ENCODE measurements at places on chromosomes 1 and 21.

DNA sequence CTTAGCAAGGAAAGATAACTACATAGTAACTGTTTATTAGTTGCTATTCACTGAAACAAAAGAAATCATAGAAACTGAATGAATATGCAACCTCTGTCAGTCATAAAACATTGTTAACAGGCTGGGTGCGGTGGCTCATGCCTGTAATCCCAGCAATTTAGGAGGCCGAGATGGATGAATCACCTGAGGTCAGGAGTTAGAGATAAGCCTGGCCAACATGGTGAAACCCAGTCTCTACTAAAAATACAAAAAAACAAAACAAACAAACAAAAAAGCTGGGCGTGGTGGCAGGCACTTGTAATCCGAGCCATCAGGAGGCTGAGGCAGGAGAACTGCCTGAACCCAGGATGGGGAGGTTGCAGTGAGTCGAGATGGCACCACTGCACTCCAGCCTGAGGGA is 44.1 kb downstream of the CRB1 start:
- DNase-seq, result no peak

DNA sequence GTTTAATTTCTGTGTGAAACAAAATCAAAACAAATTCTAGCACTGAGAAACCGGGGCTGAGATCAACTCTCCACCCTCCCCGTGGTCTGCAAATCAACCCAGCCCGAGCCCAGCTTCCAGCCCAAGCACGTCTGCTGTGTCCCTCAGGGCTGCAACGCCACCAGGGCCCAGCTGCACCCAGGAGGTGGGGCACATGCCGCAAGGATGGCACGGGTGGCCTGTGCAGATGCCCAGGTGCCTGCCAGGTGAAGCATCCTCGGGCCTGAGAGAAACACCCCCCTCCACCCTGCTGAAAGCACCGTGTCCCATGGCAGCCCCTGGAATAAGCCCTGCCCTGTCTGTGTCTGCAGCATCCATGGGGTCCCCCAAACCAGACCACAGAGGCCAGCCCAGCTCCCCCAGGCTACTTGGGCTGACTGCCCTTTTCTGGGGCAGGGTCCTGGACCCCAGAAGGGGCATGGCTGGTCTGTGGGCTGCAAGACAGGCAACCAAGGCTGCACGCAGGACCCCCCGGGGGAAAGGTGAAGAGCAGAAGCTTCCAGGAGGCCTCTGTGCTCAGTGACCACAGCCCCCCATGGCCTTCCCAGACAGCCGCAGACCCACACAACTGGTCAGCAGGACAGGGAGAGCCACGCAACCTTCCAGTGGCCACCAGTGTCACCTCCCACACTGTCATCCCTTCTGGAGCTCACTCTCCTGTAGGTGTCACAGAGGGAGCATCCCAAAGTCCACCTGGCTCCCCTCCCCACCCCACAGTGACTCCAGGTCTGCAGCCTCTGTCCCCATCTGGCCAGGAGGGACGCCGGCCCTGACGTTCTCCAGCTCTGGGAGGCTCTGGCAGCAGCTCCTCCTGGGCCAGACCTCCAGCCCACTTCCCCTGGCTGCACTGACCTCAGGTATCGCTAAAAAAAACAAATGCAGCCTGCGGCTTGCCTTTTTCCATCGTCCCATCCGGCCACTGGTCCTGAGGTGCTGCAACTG is 7.7 kb downstream of the WNT9A start:
- no peak for DNase-seq

DNA sequence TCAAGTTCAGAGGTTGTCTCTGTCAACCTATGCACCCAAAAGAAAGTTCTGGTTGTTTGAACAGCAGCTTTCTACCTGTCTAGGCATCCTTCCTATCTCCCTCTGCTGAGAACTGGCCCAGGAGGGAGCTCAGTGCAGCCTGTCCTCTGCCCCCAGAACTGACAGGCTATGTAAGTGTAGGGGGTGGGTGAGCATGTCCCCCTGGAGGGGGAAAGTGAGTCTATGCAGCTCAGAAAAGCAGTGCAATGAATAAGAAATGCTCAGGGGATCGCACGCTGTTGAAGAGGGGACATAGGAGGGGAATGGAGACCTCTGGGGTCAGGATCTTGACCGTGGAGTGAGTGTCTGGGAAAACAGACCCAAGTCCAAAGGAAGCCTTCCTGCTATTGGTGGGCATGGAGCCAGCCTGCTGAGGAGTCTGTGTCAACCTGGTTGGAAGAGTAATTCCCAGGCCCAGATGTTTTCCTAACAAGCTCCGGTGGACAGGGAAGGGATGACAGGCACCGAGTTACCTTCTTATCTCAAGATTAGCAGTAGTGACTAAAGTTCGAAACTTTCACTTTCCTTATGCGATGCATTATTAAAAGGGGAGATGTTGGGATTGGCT is 26.1 kb upstream of the FHAD1 start:
- no peak for DNase-seq

- DNase-seq, result no peak
Observed at GRCh38 chr1:102434421-102434820, 437.7 kb upstream of the OLFM3 start.

DNA sequence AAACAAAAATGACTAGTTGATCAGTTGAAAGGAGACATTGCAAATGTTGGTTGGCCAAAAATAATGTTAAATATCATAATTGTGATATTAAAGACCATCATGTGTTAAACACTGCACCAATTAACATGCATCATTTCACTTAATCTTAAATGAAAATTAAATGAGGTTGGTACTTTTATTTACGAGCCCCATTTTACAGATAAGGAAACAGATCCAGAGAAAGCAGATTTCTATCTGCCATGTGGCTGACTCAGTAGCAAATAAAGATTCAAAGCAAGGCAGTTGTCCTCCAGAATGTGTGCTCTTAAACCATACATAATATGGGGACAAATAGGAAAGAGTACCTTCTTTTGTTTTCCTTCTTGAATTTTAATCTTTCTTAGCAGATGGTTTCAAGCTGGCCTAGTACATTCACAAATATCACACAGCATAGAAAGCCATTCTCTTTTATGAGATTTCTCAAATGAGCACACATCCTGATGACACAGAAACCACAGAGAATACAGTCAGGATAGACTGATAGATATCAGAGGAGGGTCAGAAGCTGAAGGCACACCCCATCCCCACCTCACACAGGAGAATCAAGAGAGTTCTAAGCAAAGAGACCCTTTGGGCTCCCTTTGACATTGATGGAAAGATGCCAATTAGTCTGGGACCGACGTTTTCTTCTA is 647.9 kb upstream of the CAMK1G start:
- no peak for DNase-seq

DNA sequence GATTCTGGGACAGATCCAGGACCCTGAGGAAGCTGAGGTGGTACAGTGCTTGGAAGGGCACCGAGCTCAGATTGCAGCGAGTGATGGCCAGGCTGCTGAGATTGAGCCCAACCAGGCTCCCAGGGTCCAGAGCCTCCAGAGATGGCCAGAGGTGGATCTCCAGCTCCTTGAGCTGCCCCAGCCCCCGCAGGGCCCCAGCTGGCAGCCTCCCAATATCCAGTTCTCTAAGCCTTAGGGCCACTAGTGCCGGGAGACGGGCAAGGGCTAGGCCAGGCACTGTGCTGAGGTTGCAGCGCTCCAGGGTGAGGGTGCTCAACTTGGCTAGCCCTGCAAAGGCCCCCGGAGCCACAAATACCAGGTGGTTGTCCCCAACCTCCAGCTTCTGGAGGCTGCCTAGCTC is 3.4 kb downstream of the LINGO4 start:
- DNase-seq, result no peak

- DNase-seq, result peak; percentile 93
Observed at GRCh38 chr1:15949453-15950245, 26.3 kb downstream of the ZBTB17 start.

DNA sequence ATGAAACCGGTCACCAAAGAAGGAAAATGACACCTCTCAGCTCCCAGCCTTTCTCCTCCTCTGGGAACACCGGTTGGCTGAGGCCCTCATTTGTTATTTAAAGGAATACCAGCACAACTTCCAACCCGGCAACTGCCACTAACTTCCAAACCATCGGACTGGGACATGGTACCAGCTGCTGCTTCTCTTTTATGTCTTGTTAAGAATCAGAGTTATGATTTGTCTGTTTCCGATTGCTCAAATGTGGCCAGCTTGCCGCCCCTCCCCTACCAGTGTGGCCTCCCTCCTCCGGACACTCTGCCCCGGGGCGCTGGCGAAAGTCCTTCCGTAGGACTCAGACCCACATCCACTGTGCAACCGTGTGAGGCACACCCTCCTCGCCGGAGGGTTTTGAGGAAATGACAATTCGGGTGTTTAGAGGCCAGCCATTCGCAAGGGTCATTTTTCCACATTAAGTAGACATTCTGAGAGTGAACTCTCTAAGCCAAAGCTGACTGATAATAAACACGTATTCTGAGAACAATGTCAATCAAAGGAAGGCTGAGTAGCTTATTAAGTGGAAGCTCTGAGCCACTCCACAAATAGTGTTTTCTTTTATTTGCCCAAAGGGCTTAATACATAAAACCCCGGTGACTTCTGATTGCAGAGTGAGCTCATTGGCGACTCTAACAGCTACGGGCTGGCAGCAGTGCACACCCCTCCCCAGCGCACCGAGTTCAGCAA is 5.5 kb downstream of the RIPK4 start:
- DNase-seq, result no peak

DNA sequence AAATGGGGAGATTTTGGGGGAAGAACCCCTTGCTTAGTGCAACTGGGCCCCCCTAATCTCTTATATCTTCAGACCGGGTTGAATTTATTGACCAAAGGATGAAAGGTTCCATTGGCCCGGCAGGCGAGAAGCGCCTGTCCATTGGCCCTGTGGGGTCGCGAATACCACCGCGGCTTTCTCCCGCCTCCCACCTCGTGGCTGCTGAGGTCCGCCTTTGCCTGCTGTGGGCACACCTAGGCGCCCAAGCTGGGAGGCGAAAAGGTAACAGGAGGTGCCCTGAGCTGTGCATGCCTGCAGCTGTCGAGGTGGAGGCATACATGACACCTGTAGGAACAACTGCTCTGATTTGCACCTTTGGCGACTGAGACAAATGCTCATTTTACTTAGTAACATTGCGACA is 21.1 kb upstream of the FLG2 start:
- no peak for DNase-seq

DNA sequence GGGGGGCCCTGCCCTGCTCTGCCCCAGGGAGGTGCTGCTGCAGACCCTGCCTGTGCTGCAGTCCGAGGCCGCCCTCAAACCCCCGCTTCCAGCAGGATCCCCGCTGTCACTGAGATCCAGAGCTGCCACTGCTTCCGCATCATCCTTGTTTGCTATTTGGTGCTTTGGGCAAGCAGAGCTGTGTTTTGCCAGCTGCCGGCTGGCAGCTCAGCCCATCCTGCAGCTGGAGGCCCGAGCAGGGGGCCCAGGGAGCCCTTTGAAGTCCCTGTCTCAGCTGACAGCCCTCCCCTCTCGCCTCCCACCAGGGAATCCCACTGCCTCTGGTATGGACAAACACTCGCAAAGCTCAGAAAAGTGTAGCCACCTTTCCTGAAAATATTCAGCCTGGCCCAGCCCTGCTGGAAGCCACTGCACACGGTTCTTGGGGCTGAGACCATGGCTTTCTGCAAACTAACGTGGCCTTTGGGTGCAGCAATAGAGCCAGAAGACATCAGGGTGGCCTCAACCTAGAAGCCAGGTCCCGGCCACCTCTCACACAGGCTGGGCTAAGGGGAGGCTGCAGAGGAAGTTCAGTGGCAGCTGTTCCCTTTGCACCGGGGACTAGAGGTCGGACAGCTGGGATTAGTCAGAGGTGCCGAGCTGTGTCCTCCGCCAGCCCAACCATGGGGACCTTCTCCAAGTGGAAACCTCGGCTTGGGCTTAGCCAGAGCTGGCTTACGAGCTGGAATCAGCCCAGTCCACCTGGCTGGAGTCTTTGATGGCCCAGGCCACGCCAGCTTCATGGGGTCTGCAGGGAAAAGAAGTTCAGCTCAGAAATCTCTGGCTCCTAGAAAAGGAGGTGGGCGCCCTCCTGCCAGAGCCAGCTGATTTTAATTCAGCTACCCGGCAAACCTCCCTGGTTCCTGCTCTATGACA is 107.1 kb downstream of the SPSB1 start:
- DNase-seq, result no peak

DNA sequence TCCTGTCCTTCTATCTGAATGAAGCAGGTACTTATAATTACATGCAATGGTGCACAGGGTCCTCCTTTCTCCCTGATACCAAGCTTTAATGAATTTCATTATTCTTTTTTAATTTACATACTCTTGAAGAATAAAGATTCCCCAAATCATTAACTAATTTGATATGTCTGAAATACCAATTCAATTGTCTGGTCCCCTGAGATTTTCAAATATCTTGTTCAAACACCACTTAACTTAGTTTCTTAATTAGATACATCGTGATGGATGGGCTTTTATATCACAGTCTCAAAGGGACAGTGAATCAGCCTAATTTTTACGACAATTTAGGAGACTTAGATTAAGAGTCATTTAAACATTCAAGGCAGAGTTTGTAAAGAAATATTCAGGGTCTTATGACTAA is 1054.6 kb downstream of the PLA2G4A start:
- DNase-seq, result no peak

DNA sequence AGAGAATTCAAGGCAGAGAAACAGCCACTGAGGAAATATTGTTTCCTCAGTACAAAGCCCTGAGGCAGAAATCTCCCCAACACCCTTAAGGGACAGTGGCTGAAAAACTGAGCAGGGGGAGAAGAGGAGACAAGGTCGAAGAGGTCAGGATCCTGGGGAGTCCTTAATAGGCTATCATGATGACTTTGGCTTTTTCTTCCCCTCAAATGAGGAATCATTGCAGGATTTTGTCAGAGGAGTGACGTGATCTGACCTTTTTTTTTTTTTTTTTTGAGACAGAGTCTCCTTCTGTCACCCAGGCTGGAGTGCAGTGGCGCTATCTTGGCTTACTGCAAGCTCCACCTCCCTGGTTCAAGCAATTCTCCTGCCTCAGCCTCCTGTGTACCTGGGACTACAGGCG is 10.2 kb downstream of the MAP7D1 start:
- DNase-seq, result no peak

DNA sequence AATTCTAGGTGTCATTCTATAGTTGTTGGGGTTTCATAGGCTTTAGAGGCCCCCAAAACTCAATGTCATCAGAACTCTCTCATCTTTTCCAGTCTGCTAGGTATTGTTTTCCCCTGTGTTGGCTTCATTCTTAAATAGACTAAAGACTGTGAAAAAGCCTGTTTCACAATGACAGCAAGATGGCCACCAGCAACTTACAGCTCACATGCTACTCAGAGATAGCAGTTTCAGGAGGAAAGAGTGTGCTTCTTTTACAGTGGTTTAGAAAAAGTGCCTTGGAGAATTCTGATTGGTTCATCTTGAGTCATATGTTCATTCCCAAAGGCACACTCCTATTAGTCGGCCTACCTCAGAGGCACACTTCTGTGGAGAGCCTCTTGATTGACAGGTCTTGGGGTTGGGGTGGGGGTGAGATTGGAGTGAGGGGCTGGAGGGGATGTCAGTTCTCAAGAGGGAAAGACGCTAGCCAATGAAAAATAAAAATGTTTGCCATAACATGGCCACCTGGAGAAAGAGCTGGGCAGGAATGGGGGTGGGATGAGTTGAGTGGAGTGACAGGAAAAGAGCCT is 8.5 kb downstream of the IL23R start:
- DNase-seq, result no peak

- peak; percentile 96 for DNase-seq
Observed at GRCh38 chr1:186974774-186975181, 146.0 kb downstream of the PLA2G4A start.
